ENCODE measurements at places on chromosomes 4 and X.
A peak's percentile ranks its signal among the peaks of the same experiment; 100 is the strongest.

GRCh38 chr4:98555798-98556445 lies 102.5 kb downstream of the TSPAN5 start:
- no peak for DNase-seq

DNA sequence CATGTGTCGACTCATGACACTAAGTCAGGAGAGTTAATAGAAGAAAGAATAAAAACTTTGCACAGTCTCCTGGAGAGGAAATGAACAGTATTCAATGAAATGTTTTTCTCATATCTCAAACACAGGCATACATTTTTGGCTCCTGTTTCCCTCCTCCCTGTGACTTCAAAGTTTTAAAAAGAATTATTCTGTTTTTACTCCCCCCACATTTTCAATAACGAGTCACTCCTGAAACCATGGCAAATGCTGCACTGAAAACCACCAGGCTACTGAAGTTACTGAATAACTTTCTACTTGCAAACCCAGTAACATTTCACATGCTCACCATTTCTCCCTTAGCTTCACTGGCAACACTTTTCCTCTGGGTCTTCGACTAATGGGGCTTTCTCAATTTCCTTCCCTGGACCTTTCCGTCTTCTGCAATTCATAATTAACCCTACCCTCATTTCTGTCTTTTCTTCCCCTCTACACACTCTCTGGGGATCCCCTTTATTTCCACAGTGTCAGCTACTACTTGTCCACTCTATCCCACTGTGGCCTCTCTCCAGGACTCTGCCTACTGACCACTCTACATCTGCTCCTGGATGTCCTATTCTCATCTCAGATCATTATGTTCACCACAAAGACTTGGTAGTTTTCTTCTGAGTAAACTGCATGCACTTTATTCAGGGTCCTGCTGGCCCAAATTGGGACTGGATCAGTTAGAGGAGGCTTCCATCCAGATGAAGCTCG lies 225.8 kb upstream of the ETNPPL start:
- DNase-seq: no peak

GRCh38 chrX:16445166-16445752 lies 204.7 kb upstream of the S100G start:
- DNase-seq: peak; percentile 3

GRCh38 chr4:130154901-130155300 lies 1058.9 kb downstream of the C4orf33 start:
- DNase-seq: no peak

GRCh38 chrX:110944311-110944750 lies 148.7 kb upstream of the CHRDL1 start:
- DNase-seq: no peak

- DNase-seq: no peak
These were observed 72.0 kb downstream of the SMARCA5 start for GRCh38 chr4:143585548-143585947.

- DNase-seq: no peak
These were observed 24.1 kb upstream of the WFS1 start for GRCh38 chr4:6245246-6246169.

- DNase-seq: no peak
These were observed 3.8 kb upstream of the CXCR3 start for GRCh38 chrX:71622032-71622575.

DNA sequence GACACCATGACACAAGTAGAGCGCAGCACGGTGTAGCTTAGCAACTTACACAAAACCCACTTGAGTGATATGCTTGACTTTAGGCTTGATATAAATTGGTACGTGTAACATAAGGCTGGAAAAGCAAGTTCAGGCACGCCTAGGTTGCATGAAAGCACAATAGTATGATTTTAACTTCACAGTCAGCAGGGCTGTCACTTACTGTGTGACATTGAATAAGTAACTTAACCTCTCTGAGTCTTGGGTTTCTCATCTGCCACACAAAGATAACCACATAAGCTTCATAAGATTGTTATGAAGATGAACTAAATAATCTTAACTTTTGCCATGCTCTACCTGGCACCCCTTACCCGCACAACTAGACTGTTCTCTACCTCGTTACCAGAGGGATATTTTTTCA lies 9.5 kb downstream of the SRD5A3 start:
- DNase-seq: no peak

DNA sequence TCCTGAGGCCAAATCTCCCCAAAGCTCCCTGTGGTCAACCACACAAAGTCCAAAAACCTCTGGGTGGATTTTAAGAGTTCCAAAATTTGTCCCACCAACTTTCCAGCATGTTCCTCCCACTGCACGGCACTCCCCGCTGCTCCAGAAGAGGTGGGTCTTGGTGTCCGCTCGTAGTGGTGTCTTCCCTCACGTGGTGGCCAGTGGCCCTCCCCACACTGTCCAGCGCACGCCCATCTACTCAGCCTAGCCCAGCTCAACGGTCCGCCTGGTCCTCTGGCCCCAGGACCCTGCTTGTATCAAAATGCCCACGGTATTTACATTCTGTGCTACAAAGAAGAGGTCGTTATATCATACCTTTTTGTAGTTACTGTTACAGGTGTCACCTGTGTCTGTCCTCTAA lies 83.5 kb downstream of the NSUN7 start:
- DNase-seq: no peak

GRCh38 chr4:89468602-89469001 lies 161.0 kb upstream of the GPRIN3 start:
- DNase-seq: no peak

DNA sequence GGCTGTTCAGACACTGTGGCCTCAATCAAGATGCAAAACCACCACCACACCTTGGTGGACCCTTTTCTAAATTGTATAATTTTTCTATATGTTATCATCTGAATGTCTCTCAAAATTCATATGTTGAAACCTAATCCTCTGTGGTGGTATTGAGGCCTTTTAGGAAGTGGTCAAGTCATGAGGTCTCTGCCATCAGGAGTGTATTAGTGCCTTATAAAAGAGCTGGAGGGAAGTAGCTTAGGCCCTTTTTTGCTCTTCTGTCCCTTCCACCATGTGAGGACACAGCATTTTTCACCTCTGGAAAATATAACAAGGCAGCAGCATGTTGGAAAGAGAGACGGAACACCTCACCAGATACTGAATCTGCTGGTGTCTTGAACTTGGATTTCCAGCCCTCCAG lies 30.5 kb upstream of the DKK2 start:
- no peak for DNase-seq

GRCh38 chr4:158139086-158139485 lies 33.7 kb downstream of the GASK1B start:
- no peak for DNase-seq

DNA sequence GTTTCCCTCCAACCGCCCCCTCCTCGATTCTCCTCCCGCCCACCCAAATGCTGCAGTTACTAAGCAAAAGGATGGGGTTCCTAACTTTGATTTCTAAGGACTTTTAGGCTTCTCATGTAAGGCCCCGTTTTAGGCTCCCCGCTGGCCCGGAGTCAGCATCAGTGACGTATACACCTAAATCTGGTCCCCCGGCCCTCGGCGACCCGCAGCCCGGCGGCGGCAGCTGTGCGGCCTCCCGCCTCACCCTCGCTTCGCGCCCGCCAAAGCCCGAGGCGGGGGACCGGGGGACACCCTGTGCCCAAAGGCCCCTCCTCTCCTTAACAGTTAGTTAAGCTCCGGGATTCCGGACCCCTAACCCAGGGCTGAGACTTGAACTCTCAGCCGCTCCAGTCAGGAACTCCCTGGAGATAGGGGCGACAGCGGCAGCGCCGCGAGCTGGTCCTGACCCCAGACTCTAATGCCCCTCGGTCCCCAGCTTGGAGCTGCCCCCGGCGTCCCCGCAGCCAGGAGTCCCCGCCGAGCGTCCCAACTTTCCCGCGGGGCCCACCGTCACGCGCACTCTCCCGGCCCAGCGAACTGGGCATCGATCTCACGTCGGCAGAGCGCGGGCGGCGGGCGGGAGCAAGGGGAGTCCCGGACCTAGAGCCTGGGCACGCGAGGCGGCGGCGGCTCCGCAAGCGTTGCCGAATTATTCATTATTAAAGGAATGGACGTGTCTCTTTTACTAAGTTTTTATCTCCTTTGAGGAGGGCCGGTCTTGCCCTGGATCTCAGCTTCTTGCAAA lies 1.5 kb upstream of the NR3C2 start:
- DNase-seq: peak; percentile 28

DNA sequence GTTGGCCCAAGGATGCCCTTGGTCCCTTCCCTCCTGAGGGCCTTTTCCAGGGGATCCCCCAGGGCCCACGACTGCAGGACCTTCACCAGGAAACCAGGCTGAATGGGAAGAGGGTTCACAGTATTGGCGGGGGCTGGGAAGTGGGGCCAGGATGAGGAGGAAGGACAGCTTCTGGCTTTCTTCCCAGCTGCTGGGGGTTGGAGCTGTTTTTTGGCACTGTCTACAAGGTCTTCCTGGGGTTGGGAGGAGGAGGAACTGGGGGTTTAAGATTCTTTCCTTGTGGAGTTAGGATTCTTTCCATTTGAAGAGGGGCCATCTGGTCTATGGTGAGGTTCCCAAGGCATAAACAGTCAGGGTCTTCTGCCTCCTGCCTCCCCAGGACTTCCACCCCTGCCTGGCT lies 64.8 kb downstream of the KIF4A start:
- DNase-seq: no peak

DNA sequence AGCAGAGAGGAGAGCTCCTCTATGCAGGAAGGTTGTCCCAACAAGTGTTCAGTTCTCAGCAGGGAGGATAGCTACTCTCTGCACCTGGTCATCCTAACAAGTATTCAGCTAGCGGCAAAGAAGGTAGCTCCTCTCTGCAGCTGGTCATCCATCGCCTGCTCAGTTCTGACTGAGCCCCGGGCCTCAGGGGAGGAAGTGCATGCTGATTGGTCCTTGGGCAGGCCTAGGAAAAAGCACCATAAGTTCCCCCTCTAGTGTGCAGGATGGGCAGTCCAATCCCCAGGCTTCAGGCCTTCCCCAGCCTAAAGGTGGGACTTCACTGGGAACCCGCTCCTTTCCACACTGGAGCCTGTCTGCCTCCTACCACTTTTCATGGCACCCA lies 4.4 kb upstream of the FBXW7 start:
- no peak for DNase-seq

- no peak for DNase-seq
These were observed 59.5 kb upstream of the KDR start for GRCh38 chr4:55184600-55185523.

- no peak for DNase-seq
These were observed 60.2 kb downstream of the MAOB start for GRCh38 chrX:43822014-43822413.

DNA sequence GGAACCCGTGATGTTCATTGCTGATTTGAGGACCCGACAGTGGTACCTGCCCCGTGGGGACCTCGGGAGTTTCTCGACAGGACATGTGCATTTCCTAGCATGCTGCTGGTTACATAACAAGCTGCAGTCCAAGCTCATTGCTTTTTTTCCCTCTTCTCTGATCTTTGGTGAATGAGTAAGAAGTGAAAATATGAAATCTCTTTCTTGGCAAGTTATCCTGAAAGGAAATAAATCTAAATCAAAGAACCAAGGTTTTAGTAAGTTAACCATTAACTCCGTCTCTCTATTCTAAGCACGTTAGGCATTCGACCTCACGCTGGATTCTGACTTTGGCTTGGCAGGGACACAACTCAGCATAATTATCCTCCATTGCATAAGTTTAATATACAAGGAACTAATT lies 86.6 kb downstream of the STK32B start:
- no peak for DNase-seq

GRCh38 chr4:14308229-14308651 lies 680.7 kb upstream of the BOD1L1 start:
- DNase-seq: no peak

DNA sequence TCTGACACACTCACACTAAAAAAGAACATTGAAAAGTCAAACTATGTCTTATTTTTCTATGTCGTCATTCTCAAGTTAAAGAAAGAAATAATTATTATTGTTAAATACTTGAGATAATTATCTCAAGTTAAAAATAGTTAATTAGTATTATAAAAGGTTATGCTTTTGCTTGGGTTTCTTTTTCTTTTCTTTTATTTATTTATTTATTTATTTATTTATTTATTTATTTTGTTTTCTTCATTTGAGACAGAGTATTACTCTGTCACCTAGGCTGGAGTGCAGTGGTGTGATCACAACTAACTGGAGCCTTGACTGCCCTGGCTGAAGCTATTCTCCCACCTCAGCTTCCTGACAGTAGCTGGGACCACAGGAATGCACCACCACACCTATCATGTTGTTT lies 59.9 kb downstream of the UBQLN2 start:
- DNase-seq: no peak

DNA sequence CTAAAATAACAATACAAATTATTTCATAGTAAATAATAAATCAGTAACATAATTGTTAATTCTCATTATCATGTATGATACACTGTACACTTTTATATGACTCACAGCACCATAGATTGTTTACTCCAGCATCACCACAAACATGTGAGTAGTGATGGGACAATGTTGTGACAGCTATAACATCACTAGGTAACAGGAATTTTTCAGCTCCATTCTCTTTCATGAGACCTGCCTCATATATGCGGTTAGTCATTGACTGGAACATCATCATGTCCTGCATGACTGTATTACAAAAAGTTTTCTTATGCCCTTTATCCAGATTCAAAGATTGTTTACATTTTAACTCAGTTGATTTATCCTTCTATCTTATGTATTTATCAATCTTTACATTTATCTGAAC lies 1530.0 kb downstream of the PCDH18 start:
- no peak for DNase-seq

DNA sequence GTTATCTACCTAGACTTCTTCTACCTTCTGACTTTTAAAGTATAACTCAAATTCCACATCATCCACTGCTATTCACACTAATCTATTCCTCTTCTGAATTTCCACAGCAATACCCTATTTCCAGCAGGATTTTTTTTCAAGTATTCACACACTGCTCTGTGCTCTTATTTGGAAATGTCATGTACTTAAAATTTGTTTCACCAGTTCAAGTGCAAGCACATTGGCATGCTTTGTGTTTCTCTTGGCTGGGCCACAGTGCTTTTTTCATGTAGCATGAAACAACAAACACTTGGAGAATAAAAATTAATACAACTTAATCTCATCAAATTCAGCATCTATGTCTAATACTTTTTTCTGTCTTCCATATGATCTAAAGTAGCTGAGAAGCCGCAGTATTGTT lies 161.8 kb upstream of the PCDH18 start:
- no peak for DNase-seq

GRCh38 chr4:168573870-168574269 lies 77.0 kb downstream of the PALLD start:
- no peak for DNase-seq

GRCh38 chr4:49044270-49044669 lies 58.2 kb downstream of the CWH43 start:
- DNase-seq: no peak

Measured in stimulated activated CD4-positive, alpha-beta T cell treated with anti-CD3 and anti-CD28 coated beads, TNF-alpha, amount 100 ng/mL, for 24 hours (primary cell).